Activated CD8-positive, alpha-beta T cell treated with anti-CD3 and anti-CD28 coated beads, Interleukin-2, amount 10 ng/mL, durations not matched to agents 7 days and 5 days (primary cell): ENCODE measurements at places on chromosomes 3 and 15.

GRCh38 chr3:142027735-142028134 is 121.6 kb downstream of the TFDP2 start:
- peak; percentile 30 for DNase-seq

DNA sequence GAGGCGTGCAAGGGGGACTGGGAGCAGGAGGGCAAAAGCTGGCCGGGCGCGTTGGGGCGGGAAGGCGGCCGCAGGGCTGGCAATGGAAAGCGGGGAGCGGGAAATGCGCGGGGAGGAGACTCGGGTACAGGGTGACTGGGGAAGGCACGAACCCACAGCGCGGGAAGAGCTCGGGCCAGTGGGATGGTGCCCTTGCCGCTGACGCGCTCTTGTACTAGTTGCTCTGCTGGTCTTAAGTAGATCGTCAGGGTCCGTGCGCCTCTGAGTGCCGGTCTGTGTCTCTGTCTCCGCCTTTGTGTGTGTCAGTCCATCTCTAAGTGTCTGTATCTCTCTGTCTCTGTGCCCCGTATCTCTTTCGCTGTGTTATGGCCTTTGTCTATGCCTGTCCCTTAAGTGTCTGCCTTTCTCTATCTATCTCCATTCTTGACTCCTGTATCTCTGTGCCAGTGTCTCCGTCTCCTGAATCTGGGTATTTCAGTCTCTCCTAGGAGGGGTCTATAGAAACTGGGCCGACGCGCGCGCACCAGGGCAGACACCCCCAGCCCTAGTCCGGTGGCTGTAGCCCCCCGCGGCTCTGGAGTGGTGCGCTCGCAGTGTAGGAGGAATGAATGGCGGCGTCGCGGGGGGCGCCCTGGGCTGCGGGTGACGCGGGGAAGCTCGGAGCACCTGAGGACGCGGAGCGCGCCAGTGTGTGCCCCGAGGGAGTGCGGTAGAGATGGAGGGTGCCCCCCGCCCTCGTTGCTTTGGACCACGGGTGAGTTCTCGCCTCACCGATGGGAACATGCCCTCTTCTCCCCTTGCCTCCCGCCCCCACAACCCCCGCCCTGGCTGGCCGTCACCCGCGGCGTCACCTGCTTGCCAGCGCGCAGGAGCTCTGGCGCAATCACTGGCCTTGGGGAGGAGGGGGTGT is 756 bp upstream of the CAMK2N2 start:
- DNase-seq, result peak; percentile 37

GRCh38 chr3:115322901-115323300 is 175.8 kb upstream of the ZBTB20 start:
- DNase-seq, result no peak

- DNase-seq, result no peak
Observed at GRCh38 chr3:17356585-17356984, 385.8 kb downstream of the TBC1D5 start.

GRCh38 chr3:120077731-120078130 is 16.5 kb downstream of the GSK3B start:
- DNase-seq, result no peak
